NCI-H460 (cell line): ENCODE measurements at places on chromosomes 1 and 21.

DNA sequence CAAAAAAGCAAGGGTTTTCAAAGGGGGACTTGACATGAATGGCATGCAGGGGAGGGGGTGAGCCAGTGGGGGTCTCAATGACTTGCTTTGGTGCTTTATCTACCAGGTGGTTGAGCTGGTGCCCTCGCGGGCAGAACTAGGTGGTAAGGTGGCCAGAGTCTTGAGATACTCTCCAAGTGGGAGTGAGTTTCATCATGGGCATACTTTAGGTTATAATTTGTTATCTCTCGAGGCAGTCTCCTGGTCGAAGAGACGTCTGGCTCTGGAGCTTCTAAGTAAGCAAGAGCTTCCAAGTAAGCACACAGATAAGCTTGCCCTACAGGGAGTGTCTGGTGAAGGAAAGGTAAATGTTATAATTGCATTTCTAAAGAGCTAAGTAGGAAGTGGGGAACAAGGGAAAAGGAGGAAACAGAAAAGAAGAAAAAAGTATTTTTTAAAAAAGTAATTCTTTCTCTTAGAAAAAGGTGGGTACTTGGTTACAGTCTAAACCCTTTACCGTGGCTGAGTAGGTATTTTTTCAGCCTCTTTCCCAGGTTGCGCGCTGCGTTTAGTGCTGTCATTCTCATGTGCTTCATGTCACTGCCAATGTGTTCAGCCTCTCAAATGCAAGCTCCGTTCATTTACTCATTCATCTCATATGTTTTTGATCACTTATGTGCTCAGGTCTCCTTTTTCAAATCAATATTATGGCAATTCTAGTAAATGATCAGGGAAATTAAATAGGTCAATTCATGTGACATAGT is 31.6 kb upstream of the DNAJC6 start:
- no peak for DNase-seq

- peak; percentile 69 for DNase-seq
Measured at GRCh38 chr1:218339267-218339831, 5.8 kb upstream of the TGFB2 start.

- no peak for DNase-seq
Measured at GRCh38 chr1:44894591-44894990, 51.5 kb upstream of the PTCH2 start.

- no peak for DNase-seq
Measured at GRCh38 chr1:95002540-95003432, 70.0 kb downstream of the ALG14 start.

DNA sequence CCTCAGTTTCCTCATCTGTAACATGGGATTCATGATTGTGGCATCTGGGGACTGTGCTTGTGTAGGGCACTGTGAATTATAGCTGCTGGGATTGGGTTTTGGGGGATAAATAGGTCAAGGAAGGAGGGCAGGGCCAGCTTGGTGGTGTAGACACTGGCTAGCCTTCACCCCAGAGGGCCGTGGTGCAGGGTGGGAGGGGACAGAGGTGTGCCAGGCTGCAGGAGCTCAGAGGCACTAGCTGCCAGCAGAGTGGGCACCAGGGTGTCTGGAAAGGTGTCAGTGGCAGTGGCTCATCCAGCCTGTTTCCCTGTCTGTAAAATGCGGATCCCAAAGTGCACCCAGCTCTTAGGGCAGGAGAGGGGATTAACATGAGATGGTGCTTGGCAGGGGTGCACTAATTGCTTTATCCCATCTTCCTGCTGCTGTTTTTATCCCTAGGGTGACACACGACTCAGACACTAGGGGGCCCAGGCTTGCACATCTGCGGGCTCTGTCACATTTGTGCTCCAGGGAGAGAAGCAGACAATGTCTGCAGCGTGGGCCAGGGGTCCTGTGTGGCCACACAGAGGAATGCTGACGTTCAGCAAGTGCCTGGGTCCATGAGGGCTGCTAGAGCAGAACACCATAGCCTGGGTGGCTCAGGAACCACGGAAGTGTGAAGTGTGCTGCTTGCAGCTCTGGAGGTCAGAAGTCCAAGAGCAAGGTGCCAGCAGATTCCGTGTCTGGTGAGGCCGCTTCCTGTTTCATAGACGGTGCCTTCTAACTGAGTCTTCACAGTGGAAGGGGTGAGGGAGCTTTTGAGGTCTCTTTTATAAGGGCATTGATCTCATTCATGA is 19.3 kb downstream of the OBSCN start:
- DNase-seq: no peak

DNA sequence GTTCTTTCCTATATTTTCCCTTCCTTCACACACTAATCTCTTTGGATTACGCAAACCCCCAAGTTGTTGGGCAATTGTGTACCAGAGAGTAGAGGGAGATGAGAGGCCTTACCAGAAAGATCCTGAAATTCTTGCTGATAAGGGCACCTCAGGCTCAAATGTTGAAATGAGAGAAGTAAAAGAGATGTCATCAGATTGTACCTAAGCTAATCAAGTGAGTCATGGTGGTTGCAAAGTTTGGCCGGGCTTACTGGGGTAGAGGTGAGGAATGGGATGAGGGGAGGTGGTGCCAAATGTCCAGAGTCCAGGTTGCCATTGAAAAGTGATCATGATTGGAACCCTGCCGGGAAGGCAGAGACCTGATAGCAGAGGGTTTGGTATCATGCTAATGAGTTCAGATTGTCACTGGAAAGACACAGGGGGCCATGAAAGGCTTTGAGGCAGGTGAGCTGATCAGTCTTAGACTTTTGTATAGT is 43.1 kb downstream of the OPTC start:
- DNase-seq: no peak

GRCh38 chr1:185566995-185567394 is 167.2 kb upstream of the HMCN1 start:
- DNase-seq: no peak

GRCh38 chr1:157487096-157487495 is 65.2 kb downstream of the FCRL5 start:
- DNase-seq: no peak

- DNase-seq: no peak
Measured at GRCh38 chr1:8014381-8014988, 11.6 kb downstream of the ERRFI1 start.

DNA sequence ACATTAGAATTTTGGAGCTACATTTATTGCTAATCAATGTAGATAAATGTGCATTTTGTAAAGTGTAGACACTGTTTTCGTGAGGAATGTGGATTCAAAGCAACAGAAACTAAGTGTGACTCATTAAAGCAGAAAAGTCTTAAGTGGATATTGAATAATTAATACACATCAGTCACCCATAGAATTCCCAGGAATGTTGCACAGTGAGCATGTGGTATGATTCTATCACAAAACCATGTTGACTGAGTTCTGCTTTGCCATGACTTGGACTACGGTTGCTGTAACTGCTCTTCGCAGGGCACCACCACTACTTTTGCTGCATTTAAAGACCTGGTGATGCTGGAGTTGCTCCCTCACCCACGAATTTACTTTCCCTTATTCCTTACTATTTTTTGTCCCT is 471.8 kb downstream of the KCNT2 start:
- DNase-seq: no peak

- no peak for DNase-seq
Measured at GRCh38 chr1:157671895-157672294, 28.7 kb downstream of the FCRL3 start.

GRCh38 chr1:77400781-77401180 is 119.0 kb downstream of the AK5 start:
- DNase-seq: no peak

GRCh38 chr1:36787312-36787913 is 246.9 kb downstream of the GRIK3 start:
- no peak for DNase-seq

DNA sequence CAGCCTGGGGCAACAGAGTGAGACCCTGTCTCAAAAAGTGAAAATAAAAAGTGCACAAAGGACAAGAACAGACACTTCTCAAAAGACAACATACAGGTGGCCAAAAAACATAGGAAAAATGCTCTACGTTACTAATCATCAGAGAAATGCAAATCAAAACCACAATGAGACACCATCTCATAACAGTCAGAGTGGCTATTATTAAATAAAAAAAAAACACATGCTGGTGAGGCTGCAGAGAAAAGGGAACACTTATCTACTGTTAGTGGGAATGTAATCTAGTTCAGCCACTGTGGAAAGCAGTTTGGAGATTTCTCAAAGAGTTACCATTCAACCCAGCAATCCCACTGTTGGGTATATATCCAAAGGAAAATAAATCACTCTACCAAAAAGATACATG is 173.2 kb downstream of the SMYD3 start:
- no peak for DNase-seq

DNA sequence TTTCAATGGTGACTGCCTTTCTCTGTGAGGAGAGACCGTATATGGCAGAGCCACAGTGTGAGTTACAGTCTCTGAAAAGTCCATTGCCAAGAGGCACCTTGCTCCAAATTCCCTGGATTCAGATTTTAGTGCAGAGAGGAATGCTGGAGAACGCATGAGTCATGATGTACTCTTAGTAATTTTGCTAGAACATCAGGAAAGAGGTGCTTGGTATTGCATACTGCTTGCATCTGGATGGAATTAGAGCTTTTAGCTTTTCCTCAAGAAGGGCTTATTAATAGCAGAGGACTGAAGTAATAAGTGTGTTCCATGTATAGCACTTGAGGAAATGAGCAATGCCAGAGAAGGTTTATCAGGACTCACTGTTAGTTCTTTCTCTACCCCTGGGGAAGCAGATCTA is 40.5 kb upstream of the AKT3 start:
- no peak for DNase-seq

GRCh38 chr1:239858529-239858928 is 233.2 kb upstream of the FMN2 start:
- no peak for DNase-seq

GRCh38 chr1:222928212-222928611 is 113.4 kb downstream of the DISP1 start:
- peak; percentile 93 for DNase-seq

- DNase-seq: no peak
Measured at GRCh38 chr1:163036671-163037070, 32.5 kb upstream of the RGS4 start.

- DNase-seq: no peak
Measured at GRCh38 chr1:8437347-8437746, 119.4 kb downstream of the SLC45A1 start.
